ENCODE measurements at places on chromosomes 6 and 20.

DNA sequence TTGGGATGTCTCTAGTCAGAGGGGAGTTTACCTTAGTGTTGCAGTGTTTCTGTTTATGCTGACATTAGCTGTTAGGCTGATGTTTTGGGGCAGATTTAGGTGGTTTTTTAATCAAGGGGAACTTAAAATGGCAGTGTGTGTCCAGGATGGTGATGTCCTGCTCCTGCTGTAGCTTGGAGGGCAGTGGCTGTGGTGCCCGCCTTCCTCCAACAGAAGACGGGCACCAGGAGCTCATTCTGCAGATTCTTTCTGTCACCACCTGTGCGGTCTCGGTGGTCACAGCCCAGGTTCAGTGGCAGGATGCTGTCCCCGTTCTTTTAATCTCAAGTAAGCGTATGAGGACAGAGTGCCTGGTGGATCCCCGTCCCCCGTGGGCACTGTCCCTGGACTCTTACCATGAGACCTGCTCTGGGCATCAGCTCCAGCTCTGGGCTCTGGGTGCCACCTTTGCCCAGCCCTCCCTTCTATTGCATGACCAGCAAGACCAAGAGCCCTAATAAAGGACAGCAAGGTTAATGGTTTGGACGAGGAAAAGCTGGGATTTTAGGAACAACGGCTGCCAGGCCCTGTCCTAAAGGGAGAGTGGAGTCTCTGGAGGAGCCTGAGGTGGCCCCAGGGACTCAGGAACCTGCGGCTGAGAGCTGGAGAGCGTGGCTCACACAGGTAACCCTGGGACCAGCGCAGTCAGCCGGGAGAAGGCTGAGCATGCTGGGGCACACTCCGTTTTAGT is 217.3 kb downstream of the ERMARD start:
- no peak for DNase-seq

- DNase-seq, result no peak
Observed at GRCh38 chr20:2920473-2920872, 47.2 kb downstream of the PTPRA start.

DNA sequence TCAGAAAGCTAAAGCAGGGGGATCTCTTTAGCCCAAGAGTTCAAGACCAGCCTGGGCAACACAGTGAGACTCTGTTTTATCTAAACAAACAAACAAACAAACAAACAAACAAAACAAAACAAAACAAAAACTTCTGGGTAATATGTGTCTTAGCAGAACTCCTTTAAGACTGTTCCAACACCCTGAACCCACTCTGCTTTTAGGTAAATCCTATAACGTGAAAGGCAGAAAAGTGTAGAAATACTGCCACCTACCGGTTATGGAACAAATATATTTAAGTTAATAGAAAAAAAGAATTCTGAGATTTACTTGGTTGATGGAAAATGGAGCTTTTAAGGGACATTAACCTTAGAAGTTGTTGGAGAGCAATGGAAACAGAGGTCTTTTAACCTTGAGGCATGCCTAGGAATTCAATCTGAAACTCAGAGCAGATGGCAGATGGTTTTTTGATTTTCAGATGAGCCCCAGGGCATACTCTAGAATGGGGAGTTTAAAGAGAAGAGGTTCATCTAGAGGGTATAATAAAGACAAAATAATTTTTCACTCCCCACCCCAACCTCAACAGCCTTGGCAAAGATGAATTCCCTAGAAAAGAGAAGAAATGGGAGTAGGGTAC is 38.5 kb downstream of the SOD2 start:
- no peak for DNase-seq

GRCh38 chr6:17178754-17179529 is 77.1 kb downstream of the STMND1 start:
- DNase-seq, result no peak

GRCh38 chr6:168342636-168343035 is 23.1 kb upstream of the DACT2 start:
- DNase-seq, result no peak

Measured in stimulated activated CD8-positive, alpha-beta memory T cell treated with anti-CD3 and anti-CD28 coated beads, Interleukin-15, amount 100 ng/mL, for 1 hour (primary cell).